HCT116 (cell line): ENCODE measurements at places on chromosomes 3 and 15.

GRCh38 chr3:71063773-71064290, 519.7 kb downstream of the FOXP1 start:
- no peak for DNase-seq

DNA sequence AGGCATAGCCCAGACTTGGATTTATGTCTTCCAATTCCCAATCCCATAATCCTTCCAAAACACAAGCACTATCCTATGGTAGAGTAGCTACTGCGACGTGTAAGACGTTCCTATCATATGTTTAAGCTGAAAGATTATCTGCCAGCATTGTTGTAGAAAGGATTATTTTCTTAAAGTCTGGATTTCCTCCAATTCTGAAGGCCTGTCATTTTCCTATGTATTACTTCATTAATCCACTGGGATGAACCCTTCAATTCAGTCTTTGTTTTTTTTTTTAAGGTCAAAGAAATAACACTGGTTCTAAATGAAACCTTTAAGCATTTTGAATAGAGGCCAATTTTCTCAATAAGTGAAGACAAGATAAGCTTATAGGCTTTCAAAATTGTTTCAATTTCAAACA, 289.0 kb downstream of the SLC9A9 start:
- DNase-seq, result no peak

- no peak for DNase-seq
Measured at GRCh38 chr3:177426878-177427495, 229.7 kb upstream of the TBL1XR1 start.

GRCh38 chr3:45227946-45228345, 1.9 kb upstream of the TMEM158 start:
- no peak for DNase-seq

GRCh38 chr15:40044717-40045571, 6.0 kb upstream of the SRP14 start:
- DNase-seq, result peak; percentile 46

DNA sequence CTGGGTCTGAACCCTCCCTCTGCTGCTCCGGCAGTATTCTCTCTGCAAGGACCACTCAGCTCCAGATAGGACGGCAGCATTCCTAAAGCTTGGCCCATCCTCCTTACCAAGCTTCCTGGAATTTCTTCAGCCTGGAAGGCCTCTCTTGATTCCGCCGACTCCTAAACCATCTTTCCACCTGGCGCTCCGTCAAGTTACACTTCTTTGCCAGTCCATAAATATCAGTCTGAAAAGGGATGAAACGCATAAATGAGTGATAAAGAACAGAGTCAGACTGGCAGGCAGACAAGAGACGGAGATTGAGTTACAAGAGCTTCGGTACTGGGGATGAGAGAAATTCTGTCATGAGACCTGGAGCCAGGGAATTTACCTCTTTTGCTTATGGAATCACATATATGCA, 44.3 kb downstream of the CERS3 start:
- no peak for DNase-seq

GRCh38 chr3:127808197-127808596, 14.1 kb downstream of the MGLL start:
- DNase-seq, result no peak

DNA sequence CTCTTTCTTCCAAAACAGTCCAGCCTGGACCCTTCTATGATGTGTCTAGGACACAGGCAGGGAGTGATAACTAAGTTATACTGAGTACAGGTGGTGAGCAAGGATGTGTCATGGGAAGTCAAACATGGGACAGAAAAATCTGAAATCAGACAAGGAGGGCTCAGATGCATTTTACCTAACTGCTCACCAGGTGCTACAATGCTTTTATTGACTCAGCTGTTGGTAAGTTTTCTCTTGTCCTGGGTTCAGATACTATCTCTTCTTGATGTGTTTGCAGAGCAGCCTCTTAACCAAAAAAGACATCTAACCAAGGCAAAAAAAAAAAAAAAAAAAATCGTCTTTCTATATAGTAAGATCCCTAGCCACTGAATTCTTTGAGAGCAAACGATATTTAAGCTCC, 378.6 kb downstream of the VPS13C start:
- no peak for DNase-seq

DNA sequence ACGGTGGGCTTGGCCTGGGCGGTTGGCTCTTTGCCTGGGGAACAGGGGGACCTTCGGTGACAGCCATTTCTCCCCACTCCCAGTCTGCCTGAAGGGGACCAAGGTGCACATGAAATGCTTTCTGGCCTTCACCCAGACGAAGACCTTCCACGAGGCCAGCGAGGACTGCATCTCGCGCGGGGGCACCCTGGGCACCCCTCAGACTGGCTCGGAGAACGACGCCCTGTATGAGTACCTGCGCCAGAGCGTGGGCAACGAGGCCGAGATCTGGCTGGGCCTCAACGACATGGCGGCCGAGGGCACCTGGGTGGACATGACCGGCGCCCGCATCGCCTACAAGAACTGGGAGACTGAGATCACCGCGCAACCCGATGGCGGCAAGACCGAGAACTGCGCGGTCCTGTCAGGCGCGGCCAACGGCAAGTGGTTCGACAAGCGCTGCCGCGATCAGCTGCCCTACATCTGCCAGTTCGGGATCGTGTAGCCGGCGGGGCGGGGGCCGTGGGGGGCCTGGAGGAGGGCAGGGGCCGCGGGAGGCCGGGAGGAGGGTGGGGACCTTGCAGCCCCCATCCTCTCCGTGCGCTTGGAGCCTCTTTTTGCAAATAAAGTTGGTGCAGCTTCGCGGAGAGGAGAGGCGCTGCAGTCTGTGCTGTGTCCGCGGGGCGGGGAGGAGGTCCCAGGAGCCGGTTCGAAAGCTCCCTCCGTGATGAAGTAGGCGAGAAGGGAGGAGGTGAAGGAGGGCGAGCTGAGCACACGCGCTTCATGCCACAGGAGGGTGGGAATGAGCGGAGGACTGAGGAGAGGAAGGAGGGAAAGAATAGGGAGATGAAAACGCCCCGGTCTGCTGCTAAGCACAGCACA, 9.6 kb downstream of the CLEC3B start:
- no peak for DNase-seq

DNA sequence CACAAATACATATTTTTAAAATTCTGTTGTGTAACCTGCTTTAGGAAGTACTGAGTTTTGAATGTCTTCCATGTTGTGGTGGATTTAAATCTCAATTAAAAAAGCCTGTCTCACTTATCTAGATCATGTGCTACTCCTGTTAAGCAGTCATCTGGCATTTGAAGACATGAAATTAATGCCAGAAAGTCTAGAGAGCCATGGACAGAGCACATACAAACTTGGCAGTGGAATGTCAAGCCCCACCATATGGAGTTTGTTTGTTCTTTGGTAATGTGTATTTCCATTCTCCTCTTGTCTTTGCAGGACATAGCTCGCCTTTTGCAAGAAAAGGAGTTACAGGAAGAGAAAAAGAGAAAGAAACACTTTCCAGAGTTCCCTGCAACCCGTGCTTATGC, 39.3 kb upstream of the UTS2B start:
- no peak for DNase-seq

DNA sequence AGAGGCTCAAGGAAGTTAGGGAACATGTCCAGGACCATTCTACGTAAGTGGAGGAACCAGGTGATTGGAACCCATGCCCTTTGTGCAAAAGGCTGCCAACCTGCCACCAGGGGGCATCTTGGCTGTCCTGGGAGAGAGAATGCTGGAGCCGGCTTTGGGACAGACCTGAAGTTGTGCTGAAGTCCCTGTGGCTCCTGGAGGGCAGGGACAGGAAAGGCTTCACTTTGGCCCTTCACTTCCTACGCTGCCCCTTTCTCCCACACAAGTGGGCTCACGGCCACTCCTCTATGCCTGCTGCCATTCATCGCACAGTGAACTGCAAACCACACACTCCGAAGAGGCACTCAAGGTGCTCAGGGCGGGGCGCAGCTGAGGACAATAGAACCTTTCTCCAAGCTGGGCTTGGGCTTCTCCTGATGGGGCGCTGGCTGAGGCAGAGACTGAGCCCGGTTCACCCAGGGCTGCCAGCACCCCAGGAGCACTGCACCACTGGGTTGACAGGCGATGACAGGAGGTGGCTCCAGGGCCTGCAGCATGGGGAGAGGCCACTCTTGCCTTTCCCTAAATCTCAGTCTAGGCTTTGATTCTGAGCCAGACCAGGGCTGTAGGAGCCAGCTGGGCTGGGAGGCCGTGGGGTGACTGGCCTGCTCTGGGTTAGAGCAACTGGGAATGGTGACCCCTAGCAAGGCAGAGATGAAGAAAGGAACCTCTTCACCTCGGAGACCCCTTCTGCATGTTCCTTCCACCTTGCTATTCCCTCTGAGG, 8.4 kb downstream of the SHF start:
- peak; percentile 60 for DNase-seq

- DNase-seq, result no peak
Measured at GRCh38 chr3:183437061-183437460, 8.6 kb upstream of the MCF2L2 start.

DNA sequence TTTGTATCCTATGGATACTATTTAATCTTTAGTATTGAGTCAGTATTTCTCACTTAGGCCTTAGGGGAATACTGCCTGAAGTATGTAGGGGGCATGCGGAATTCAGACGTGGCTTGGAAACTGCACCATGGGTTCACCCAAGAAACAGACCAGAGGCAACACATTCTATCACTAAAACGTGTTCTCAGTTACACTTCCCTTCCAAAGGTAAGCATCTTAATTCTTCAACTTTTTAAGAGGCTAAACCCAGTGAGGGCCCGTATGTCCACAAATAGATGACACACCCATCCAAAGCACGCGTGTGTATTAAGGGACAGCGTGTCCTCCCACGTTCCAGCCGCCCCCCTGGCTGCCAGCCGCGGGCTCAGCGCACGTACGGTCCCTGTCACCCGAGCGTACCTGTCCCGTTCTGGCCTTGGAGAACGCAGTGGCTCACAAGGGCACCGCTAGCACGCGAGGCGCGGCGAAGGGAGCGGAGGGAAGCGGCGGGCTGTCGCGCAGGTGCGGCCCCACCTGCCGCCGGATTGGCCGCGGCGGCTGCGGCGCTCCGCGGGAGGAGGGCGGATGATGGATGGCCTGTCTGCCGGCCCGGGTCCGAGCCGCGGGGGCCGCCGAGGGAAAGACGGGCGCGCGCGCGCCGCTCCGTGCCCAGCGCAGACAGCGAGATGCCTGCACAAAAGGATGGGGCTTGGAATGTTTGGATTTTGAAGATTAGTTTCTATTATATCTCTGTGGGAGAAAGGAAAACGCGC, 1003.9 kb upstream of the NR2F2 start:
- no peak for DNase-seq

GRCh38 chr3:54965746-54966145, 37.9 kb upstream of the LRTM1 start:
- no peak for DNase-seq

GRCh38 chr15:27701014-27701413, 398.1 kb downstream of the OCA2 start:
- no peak for DNase-seq

GRCh38 chr3:50193286-50193685, 1.9 kb downstream of the GNAT1 start:
- no peak for DNase-seq

- no peak for DNase-seq
Measured at GRCh38 chr3:184496933-184497332, 64.7 kb upstream of the EPHB3 start.

GRCh38 chr3:13141991-13142412, 68.8 kb upstream of the IQSEC1 start:
- no peak for DNase-seq

DNA sequence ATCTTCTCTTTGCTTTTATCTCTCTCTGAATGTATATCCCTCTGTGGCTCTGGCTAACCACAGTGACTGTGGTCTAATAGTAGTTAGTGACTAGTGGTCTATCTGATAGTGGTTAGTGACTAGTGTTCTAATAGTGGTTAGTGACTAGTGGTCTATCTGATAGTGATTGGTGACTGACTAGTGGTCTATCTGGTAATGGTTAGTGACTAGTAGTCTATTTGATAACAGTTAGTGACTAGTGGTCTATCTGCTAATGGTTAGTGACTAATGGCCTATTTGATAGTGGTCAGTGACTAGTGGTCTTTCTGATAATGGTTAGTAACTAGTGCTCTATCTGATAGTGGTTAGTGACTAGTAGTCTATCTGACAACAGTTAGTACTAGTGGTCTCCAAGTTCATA, 110.5 kb downstream of the MDFIC2 start:
- DNase-seq, result no peak

- DNase-seq, result no peak
Measured at GRCh38 chr3:147406028-147406931, at the start of gene ZIC4. Gene ZIC4 (minus strand): TSS chr3:147406543. CDS start chr3:147402797, 3,746 bp downstream.

DNA sequence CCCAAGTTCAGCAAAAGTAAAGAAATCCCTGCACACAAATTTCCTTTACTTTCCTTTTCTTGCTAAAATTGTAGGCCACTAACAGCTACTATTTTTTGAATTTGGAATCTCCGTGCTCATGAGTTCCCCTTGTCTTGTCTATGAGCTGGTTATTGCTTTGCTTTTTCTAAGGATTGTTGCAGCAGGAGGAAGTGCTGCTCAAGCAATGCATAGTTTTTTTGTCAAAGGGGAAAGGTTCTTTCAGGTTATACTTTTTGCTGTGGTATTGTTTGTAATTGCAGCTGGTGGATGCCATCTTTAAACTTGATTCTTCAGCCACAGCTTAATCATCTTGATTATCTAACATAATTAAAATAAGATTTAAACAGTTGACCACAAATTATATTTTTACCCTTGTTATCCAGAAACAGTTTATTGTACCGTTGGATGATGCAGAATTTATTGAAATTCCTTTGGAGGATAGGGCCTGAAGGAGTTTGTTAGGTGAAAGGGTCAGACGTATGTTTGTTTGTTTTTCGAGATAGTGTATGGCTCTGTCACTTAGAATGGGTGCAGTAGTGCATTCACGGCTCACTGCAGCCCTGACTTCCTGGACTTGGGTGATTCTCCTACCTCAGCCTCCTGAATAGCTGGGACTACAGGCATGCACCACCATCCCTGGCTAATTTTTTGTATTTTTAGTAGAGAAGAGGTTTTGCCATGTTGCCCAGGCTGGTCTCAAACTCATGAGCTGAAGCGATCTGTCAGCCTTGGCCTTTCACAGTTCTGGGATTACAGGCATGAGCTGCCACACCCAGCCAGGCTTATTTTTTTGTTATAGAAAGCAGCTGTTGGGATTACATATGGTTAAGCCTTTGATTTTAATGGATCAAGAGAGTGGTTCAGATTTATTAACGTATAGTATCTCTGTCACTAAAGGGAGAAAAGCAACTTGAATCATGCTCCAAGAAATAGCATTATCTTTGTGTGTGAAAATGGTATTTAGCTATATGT, 11.7 kb downstream of the MGA start:
- DNase-seq, result no peak

- no peak for DNase-seq
Measured at GRCh38 chr3:46954178-46954577, 22.4 kb downstream of the CCDC12 start.

DNA sequence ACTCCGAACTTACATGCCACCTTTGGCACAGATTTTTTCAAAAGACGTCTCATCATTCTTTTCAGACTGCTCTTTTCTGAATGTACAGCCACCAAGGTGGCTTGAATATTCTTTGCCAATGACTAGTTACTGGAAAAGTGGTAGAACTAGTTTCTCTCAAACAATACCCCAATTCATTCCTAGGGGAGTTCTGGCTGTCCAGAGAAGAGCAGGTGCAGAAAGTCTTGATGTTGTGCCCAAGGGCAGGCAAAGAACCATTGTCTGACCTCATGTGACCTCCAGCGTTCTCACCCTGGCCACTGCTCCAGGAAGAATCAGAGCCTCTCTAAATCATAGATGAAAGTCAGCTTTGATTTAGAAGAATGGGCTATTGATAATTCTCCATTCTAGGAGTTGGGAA, 5.5 kb downstream of the LMOD3 start:
- DNase-seq, result peak; percentile 36
